ENCODE measurements at places on chromosomes 11 and 22.

DNA sequence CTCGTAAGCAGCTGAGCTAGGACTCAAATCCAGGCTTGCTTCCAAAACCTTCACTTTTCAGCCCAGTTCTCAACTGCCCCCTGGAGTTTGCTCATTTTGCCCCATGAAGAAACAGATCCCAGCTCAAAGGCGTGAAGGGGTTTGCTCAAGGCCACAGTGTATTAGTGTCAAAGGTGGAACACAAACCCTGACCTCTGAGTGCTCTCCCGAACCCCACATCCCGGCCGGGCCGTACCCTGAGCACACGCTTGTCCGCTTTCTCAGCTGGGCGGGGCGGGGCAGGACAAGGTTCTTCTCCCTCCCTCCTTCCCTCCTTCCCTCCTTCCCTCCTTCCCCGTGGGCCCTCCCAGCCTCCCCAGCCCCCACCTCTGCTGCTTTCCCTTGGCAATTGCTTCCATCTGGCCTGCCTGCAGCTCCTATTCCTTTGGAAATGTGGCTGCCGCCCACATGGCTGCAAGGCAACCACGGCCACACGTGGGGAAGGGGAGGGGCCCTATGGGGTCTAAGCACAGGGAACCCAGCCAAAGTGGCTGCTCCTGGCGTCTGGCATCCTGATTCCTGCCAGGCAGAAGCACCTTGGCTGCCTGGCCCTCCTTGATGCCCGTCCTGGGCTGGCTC, 4.1 kb downstream of the ST3GAL4 start:
- no peak for DNase-seq

GRCh38 chr22:49113758-49114157, 713.9 kb downstream of the BRD1 start:
- DNase-seq: no peak

DNA sequence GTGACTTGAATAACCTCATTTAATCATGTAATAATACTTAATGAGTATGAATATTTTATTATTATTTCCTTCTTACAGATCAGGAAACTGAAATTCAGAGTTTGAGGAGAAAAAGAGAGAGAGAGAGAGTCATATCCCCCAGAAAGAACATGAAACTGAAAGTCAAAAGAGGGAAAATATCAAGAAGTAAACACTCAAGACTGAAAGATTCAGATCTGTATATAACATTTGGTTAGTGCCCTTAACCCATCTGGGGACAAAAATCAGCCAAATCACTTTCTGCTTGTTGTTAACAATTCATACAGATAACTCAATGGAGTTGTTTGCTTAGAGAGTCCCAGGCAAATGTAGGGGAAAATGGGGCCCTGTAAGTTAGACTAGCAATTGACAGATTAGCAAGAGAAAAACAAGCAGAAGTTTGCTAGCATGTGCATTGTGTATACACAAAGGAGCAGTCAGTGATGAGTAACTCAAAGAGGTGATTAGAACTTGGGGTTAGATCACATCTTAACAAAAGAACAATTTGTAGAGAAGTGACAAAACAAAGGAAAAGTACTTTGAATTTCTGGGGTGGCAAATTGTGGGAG, 25.9 kb upstream of the MMP13 start:
- no peak for DNase-seq

- no peak for DNase-seq
These were observed 178.7 kb upstream of the POU2AF2 start for GRCh38 chr11:111066846-111067245.

DNA sequence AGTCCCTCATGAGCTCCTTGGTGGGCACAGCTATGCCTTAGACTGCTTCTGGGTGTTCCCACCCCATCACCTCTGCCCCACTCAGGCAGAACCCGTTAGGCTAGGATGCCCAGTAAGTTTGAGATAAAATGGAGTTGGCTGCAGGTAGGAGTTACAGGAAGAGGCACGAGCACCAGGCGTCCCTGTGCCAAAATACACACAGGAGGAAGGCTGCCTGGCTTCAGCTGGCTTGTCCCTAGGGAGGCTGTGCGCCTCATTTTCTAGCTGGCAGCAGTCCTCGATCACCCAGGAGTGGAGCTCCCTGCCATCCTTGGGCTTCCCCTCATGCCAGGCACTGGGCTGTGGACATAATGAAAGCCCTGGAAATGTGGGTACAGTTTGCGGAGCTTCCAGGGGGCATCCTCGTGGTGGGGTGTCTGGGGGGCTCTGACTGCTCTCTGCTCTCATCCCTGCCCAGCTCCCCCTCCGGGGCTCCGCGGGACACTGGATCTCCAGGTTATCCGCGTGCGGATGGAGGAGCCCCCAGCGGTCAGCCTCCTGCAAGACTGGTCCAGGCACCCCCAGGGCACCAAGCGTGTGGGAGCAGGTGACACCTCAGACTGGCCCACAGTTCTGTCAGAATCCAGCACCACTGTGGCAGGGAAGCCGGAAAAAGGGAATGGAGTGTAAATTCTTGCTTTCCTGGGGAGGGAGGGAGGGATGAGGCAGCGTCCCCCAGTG, 12.3 kb upstream of the MARK2 start:
- no peak for DNase-seq

All from hematopoietic multipotent progenitor cell treated with erythropoietin and hydrocortisone succinate and interleukin-3 and kit ligand, for 15 days (in vitro differentiated cells).